NCI-H446 (cell line): ENCODE measurements at places on chromosomes 6 and 20.

DNA sequence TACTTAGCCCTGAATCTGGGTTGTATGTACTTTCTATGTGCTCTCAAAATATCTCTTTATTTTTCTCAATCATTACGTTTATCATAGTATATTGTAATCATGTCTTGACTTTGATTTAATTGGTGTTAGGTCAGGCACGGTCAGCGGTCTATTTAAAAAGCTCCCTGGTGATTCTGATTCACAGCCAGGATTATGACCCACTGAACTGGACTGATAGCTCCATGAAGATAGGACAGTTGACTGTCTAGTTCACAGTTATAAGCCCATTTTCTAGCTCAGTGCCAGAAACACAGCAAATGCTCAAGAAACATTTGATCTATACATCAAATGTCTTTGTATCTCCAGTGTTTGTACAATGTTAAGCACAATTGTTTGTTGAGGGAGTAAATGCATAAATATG is 111.5 kb upstream of the CCN2 start:
- no peak for DNase-seq

- no peak for DNase-seq
These were observed 52.1 kb downstream of the RIPOR2 start for GRCh38 chr6:24883618-24884017.

DNA sequence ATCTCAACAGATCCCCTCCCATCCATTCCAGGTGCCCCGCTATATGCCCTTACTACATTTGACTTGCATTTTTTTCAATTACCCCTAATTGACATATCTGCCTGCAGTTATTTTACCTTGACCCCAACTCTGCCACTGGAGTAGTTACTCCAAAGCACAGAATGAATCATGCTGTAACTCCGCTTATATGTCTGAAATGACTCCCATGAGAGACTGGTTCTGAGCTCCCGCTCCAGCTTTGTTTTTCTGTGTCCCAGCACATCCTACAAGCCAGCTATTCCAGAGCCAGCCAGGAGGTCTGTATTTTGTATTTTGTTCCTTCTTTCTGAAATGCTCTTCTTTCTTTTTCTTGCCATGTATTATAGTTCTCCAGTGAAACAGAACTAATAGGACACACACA is 10.9 kb upstream of the NOX3 start:
- no peak for DNase-seq

DNA sequence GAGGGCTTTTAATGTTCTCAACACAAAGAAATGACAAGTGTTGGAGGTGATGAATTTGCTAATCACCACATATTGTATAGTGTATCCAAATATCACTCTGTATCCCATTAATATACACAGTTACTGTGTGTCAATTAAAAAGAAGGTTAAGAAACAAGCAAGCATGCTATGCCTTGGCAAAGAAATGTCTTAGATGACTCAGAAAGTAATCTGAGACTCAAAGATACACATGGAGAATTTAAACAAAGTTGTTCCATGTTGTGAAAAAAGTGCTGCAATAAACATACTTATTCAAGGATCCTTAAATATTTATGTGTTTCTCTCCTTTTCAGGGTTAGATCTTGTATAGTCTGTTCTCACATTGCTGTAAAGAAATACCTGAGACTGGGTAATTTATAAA is 300.9 kb downstream of the DHX35 start:
- DNase-seq, result no peak

- peak; percentile 42 for DNase-seq
These were observed 47.4 kb downstream of the LGSN start for GRCh38 chr6:63272397-63272796.

DNA sequence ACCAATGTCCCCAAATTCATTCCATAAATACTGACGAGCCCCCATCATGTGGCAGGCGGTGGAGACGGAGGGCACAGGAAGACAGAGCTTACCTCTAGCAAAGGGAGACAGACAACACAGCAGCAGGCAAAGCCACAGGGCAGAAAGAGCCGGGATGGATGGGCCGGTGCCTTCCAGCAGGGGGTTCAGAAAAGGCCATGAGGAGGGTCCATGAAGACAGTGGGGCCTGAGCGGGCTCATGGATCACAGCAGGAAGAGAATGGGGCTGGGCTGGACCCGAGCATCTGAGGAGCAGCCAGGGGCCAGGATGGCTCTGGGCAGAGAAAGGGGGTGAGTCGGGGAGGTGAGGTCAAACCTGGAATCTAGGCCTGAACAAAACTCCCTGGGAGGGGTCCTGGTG is 42.0 kb downstream of the PREX1 start:
- DNase-seq, result no peak

GRCh38 chr6:38164671-38165108 is 345.2 kb downstream of the ZFAND3 start:
- DNase-seq, result no peak

GRCh38 chr6:166754218-166755030 is 127.4 kb upstream of the RPS6KA2 start:
- no peak for DNase-seq

GRCh38 chr6:163406366-163406765 is 8.2 kb upstream of the QKI start:
- DNase-seq, result no peak

DNA sequence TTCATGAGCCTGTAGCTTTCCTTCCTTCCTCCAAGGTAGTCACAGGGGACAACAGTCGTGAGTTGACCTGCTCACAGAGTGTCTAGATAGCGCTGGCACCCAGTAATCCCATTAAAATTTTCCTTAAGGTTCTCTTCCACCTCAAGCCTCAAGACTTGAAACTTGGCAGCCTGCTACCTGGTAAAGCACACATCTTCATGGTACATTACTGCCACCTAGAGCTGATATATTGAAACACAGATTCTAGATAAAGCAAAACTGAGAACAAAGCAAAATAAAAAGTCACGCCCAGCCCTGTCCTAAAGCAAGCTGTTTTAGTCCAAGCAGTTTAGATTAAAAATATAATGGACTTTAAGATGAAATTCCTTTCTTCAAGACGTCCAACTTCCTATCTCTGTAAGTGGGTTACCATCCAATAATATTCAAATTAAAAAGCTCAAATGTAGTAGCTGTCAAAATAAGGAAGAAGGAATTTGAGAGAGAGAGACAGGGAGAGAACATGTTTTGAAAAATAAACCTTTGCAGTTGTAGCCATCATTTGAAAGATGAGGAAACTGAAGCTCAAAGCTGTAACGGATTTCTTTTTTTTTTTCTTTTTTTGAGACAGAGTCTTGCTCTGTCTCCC is 50.7 kb upstream of the CD83 start:
- peak; percentile 91 for DNase-seq

DNA sequence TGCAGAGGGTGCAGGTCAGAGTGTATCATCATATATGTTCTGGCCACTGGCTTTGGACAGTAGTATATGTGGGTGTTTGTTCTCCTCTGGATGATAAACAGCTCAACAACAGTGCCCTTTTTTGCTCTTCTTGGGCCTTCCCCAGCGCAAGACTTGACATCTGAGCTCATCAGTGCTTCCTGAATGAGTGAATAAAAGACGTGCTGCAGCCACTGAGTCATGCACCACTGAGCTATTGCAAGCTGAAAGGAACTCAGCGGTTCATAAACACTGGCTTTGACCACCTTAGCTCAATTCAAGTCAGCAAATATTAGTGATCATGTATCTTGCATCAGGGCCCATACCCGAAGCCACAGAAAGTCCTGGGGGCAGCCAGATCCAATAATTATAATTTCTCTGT is 105.3 kb upstream of the KCNG1 start:
- DNase-seq, result no peak

GRCh38 chr6:39470506-39470905 is 148.0 kb upstream of the KCNK16 start:
- no peak for DNase-seq

- DNase-seq, result peak; percentile 21
These were observed 45.1 kb downstream of the CPNE5 start for GRCh38 chr6:36793913-36794712.

DNA sequence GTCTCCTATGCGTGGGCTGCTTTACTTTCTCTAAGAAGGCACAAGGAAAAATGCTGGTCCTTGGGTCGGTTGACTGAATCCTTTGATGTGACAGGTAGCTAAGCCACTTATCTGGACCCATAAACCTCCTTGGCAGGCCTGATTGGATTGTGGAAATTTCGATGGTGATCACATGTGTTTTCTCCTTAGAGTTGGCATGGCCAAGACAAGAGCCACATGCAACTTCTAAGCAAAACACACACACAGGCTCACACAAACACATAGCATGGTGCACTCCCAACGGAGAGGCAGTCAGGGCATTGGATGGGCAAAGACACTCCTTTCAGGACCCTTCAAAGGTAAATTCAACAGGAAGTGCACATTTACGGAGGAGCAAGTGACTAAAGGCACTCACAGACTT is 95.2 kb downstream of the PSMG4 start:
- no peak for DNase-seq

DNA sequence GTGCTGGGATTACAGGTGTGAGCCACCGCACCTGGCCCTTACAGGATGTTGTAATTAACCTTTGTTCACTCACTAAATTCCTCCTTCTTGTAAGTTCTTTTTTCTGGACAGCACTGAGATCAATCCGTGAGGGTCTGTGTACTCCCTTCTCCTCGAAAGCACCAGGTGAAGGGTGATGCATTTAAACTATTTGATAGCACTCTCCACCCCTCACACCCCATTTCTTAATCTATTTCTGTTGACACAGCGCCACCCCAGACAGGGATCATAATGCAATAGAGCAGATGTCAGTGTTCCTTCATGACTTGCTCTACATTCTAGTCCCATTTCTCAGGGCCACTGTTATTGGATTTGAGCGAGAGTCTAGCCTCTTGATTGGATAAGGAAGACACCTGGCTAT is 46.3 kb downstream of the PPP1R14C start:
- no peak for DNase-seq

GRCh38 chr6:20148433-20148832 is 63.8 kb downstream of the MBOAT1 start:
- no peak for DNase-seq

DNA sequence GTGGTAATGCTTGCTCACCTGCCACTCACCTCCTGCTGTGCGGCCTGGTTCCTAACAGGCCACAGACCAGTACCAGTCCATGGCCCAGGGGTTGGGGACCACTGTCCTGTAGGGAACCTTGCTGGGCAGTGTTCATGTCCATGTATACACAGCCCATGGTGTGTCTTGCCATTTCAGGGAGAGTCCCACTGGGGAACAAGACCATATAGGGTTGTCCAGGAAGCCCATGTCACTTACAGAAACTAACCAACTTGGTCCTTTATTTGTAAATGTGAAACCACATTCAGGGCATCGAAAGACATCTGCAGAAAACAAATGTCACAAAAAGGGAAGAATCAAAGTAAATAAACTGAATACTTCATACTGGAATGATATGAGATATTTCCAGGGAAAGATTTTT is 179.1 kb downstream of the NFATC2 start:
- DNase-seq, result no peak

DNA sequence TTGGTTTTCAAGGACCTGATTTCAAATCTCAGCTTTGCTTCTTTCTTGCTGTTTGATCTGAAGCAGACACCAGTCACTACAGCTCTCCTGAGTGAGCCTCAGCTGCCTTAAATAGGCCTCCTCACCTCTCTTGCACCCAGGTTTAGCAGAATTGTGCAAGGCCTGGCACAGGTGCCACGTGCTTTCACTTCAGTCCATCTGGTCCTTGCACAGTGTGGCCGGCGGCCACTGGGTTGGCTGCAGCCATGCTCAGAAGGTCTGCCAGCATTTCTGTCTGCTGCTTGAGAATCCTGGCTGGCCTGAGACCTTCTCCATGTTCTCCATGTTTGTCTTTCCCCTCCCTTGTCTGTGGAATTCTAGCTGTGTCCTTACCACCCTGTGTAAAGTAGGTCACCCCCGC is 14.5 kb upstream of the DAAM2 start:
- DNase-seq, result no peak

DNA sequence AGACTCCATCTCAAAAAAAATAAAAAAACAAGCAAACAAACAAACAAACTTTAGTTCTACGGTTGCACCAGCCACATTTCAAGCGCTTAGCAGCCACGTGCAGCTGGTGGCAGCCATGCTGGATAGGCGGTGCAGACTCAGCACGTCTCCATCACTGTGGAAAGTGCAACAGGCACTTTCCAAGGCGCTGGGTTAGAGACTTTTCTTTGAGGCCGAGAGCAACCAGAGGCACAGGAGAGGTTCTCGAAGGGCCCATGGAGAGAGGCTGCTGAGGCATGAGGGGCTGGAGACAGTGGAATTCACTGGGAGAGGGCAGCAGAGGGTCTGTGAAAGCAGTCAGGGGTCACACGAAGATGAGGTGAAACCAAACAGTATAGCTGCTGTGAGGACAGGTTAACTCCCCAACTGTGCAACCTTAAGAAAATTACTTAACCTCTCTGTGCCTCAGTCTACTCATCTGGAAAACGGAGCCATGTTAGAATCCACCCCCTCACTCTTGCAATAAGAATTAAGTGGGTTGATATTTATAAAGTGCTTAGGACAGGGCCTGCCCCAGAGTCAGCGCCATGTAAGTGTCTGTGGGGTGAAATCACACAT is 27.5 kb downstream of the TGM2 start:
- DNase-seq, result no peak

- DNase-seq, result no peak
These were observed 1.3 kb downstream of the ZNF76 start for GRCh38 chr6:35260591-35261570.

DNA sequence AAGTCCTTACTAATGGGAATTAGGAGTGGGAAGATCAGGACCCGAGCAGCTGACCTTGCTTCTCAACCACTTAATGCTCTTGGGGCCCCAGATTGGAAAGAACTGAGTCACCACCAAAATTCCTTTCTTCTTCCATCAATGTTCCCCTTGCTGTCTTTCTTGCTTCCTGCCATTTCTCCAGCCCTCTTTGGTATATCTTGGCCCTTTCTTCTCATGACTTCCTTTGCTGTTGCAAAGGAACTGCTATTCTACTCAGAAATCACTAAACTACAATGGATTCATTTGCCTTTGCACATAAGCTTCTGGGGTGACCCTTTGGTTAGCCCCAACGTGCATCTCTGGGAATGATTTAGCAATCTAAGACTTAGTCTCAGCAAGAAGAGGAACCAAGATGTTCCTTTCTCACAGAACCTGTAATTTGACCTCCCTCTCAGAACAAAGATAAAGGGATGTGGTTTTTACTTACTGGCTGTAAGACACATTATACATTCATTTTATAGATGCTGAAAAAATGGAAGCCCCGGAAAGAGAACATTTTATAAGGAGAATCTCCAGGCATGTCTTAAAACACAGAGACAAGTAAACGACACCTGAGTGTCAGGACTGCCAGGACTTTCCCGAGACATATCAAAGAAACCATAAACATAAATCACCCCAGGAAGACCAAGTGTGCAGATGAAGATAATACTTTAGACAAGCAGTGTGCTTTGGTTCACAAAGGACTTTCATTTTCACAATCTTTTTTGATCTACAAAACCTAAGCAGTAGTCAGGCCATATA is 99.0 kb upstream of the TNFAIP3 start:
- DNase-seq, result no peak

GRCh38 chr6:119720160-119720559 is 370.6 kb upstream of the MAN1A1 start:
- peak; percentile 1 for DNase-seq

- no peak for DNase-seq
These were observed 79.5 kb upstream of the MYL9 start for GRCh38 chr20:36461600-36462439.

- DNase-seq, result peak; percentile 84
These were observed 3.0 kb downstream of the FLRT3 start for GRCh38 chr20:14334306-14334930.

- peak; percentile 11 for DNase-seq
These were observed 2.0 kb downstream of the SPAG4 start for GRCh38 chr20:35617397-35618262.
